NCI-H446 (cell line): ENCODE measurements at places on chromosomes 5 and 9.

- DNase-seq = no peak
Observed at GRCh38 chr5:164555809-164556208, 1050.4 kb downstream of the MAT2B start.

DNA sequence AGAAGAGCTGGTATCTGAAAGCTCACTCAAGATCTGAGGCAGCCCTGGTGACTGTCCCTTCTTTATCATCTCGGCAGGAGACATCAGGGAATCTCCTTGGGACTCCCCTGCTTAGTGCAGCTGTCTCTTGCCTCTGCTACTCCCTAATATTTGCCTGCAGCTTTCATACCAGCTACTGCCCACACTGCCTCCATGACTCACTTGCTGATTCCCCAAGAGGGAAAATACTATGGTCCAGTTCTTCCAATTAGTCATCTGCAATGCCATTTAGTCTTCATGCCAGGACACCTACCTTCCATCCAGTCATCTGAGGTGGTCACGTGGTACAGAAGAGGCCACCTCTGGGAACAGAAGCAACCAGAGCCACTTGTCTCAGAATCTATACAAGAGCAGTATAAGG, 270.8 kb downstream of the NTRK2 start:
- DNase-seq = no peak

- peak; percentile 70 for DNase-seq
Observed at GRCh38 chr5:132439521-132440089, 51.0 kb downstream of the IRF1 start.

- no peak for DNase-seq
Observed at GRCh38 chr5:161030229-161030628, 178.2 kb upstream of the ATP10B start.

DNA sequence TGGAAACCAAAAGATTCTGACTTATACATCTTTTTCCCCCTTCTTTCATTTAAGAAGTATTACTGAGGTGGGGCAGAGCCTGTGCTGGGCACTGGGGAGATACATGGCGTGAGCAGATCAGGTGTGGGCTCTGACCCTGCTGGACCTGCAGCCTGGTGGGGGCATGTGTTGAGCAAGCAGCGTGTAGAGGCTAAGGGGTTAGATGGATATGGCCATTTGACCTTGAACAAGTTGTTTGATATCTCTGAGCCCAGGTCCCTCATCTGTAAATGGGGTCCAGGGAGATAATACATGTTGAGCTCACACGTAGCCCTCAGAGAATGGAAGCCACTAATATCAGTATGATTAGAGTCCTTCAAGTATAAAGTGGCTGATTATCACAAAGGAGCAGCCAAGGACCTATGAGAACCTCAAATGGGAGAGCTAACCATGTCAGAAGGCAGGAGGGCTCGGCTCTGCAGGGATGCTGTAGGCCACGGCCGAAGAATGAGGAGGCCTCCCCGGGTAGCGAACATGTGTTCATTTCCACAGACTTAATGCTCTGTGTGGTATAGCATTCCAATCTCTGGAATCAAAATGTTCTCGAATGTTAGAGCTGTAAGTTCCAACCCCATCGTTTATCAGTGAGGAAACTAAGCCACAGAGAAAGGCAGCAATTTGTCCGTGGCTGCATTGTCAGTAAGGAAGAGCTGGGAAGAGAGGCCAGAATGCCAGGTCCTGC, 15.4 kb upstream of the ANGPTL2 start:
- no peak for DNase-seq

DNA sequence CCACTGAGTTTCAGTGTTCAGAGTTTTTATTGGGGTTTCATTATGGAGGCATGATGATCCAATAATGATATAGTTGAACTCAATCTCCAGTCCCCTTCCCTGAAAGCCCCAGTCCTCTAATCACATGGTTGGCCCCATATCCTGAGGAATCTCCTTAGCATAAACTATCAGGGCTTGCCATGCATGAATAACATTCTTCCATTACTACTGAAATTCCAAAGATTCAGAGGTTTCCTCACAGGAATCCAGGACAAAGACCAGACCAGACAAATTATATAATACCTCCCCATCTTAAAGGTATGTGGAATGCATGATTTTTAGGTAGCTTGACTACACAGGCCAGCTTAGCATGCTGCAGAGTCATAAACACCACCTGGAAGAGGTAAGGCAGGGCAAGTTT, 15.5 kb upstream of the LRRTM2 start:
- DNase-seq = no peak

GRCh38 chr9:123536455-123536868, 180.5 kb downstream of the CRB2 start:
- no peak for DNase-seq

DNA sequence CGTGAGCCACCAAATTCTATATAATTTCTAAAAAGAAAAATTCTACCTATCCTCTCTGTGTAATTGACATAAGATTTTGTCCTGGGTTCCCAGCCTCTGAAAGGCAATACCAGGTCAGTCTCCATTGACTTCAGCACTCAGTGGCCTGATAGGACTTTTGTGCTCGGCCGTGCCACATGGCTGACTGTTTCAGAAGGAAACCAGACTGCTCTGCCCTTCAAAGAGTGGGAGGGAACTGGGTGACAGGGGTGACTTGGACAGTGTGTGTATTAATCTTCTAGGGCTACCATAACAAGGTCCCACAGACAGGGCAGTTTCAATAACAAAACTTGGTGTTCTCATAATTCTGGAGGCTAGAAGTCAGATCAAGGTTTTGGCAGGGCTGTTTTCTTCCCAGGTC, 43.0 kb downstream of the ARHGAP26 start:
- DNase-seq = no peak

- no peak for DNase-seq
Observed at GRCh38 chr9:133780962-133781827, 43.0 kb upstream of the SARDH start.

DNA sequence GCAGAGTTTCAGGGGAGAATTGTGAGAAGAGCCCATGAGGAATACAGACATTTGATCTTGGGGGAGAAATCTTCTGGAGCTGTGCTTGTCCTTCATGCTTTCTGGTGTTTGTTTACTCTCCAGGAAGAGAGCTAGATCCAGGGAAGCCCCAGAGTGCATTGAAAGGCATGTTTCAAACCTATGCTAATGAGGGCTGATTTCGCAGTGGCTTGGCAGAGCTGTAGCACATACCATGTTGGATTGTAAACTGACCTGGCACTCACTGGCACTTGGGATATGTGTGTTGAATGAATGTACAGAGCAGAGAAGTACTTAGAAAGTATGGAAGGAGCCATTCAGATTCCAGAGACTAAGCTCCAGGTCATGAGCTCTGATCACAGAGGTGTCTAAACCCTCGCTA, 30.9 kb downstream of the TNFSF8 start:
- no peak for DNase-seq

DNA sequence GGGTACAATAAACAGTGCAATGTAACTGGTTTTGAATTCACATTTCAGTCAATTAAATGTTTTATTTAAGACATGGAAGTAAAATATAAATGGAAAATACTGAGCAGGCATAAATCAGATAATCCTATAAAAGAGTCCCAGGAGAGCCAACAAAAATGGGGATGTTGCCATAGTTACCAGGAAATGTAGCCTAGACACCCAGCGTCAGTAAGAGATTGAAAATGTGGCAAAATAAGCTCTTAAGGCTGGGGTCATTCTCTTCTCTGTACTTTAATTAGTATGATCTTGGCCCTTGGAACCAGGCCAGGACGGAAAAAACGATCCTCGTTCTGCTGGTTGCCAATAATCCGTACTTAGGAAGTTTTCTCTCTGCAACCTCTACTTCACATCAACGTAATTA, 18.9 kb upstream of the RASEF start:
- no peak for DNase-seq

DNA sequence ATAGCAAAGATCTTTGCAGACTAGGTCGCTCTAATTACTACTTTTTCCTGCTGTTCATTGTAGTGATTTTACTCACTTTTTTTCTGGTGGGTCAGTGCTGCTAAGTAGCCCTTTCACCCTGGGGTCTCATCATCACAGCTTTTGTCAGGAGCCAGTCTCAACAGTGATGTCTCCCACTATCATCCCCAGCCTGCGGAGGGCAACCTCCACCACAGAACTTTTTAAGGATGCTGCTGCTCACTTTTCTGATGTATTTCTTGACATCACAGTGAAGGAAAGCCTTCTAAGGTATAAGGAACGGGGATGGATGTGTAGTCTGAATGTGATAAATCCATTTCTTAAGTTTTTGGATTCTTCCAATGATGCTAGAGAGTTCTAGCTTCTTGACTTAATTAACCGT, 242.5 kb upstream of the RIOK2 start:
- DNase-seq = peak; percentile 14

DNA sequence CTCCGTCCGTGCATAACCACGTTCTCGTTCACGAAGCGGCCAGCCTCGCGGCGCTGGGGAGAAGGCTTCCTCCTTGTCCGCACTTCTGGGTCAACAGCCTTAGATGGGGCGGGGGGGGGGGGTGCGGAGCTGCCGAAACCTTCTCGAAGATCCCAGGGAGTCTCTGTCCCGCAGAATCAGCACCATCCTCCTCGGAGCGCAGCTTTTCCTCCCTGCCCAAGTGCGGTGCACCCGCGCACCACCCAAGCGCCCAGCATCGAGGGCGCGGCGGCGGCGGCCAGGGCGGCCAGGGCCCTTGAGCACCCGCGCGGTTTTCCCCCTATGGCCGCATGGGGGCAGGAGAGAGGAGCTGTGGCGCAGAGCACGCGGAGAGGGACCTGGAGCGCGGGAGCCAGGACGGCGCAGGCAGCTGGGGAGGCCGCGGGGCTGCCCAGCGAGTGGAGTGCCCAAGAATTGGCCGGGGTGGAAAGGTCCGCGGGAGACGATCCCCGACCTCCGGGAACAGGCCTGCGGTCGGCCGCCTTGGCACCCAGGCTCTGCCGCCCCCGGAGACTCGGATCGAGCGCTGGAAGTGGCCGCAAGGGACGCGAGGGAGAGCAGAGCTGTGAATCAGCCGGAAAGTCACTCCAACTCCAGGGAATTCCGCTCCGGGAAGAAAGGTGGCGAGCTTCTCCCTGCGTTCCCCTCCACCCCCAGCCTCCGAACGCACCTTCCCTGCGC, 43.1 kb downstream of the TMEM174 start:
- peak; percentile 47 for DNase-seq

DNA sequence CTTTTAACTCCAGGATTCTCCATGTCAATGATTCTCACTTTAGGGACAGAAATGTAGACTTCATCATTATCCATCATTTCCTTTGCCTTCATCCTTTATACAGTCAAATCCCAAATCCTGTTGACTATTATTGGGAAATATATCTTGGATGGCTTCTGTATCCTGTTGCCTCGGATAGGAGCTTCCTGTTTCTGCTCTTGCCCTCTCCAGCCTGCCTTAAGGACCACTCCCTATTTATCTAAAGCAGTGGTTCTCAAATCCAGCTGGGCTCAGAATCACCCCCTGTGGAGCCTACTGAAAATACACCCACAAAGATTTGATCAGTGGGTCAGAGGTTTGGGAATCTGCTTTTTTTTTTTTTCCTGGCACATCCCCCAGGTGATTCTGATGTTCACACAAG, 8.5 kb downstream of the AFAP1L1 start:
- DNase-seq = no peak

GRCh38 chr5:143418140-143418866, 14.8 kb upstream of the NR3C1 start:
- DNase-seq = no peak

DNA sequence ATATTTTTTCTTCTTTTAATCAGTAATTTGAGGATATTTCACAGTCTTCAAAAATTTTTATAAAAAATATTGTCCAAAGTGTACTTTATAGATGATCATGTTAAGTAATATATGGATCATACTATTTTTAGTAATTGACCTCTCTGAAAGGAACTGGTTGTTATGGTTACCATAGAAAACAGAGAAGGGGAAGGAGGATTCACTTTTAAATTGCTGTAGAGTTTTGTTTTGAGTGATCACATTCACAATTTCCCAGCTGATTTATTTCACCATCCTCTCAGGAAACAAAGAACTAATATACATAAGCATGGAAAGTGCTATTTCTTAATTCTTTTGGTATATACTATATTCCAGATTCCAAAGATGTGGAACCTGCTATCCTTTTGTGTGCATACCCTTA, 56.5 kb upstream of the NREP start:
- DNase-seq = no peak

- no peak for DNase-seq
Observed at GRCh38 chr5:179274321-179275315, 70.6 kb downstream of the ADAMTS2 start.

DNA sequence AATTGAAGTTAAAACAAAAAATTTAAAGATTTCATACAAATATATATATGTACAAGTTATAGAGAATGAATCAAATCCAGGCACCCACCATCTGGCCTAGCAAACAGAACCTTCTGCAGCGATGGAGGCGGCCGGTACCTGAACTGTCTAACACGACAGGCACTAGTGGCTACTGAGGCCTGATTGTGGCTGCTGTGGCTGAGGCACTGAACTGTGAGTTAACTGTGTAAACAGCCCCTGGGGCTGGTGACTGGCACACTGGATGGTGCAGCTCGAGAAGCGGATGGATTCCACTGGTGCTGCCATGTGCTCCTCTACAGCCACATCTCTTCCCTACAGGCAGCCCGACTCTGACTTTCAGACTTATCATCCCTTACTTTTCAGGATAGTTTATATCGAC, 82.4 kb downstream of the RAPGEF1 start:
- no peak for DNase-seq

DNA sequence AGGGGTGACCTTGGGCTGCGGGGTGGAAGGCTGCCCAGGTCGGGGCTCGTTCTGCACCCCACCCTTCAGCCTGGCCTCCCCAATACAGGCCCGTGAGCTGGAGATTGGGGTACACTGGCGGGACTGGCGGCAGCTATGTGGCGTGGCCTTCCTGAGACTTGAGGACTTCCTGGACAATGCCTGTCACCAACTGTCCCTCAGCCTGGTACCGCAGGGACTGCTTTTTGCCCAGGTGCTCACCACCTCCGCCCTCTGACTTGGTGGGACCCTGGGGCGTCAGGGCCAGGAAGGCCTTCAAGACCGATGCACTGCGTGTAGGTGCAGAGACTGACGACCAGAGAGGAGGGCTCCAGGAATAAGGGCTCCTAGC, 10.5 kb downstream of the ZDHHC12 start:
- DNase-seq = no peak

DNA sequence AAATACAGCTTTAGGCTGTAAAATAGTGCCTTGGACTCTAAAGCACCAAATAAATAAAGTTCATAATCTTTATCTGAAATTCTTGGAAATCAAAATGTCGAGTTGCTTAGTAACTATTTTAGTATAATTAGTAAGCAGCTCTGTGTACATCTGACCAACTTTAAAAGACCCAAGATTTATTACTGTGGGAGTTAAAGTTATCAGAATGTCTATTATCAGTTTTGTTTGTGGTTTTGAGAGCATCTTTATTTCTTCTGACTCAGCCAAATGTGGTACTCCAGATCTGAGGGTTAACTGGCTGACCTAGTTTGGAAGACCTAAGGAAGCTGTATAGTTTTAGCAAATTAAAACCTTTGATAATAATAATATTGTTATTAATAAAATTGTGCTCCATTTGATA, 81.2 kb downstream of the PRLR start:
- DNase-seq = no peak

DNA sequence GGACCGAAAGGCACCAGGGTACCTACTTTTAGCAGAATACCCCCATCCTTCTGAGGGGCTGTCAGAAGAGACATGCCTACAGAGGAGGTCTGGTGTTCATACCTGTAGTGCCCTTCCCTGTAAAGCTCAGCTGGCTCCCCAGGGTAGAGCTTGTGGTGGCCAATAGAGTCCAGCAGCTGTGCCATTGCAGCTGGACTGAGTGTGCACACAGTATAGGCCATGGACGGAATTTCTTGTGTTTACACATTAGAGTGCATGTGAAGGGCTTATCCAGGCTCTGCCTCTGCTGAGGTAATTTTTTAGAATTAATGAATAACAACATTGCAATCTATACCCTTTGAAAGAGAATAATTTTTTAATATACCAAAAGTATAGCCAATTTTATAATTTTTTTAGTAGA, 191.0 kb downstream of the ZSWIM6 start:
- DNase-seq = no peak
